ENCODE measurements at places on chromosomes 1 and 21. TPM values are rescaled to one million over a fixed set of nuclear protein-coding genes. Genes with fewer than 3 reads are reported as not detected.

FMO5 gene
- 0.73 TPM for total RNA-seq

CLCA1 gene
- not detected for total RNA-seq

MYOG gene
- total RNA-seq = not detected

TENT5C gene
- 66.1 TPM for total RNA-seq

CRB1 gene
- not detected for total RNA-seq

EDEM3 gene
- 39.3 TPM for total RNA-seq

ADCY10 gene
- 0.05 TPM for total RNA-seq

DNA sequence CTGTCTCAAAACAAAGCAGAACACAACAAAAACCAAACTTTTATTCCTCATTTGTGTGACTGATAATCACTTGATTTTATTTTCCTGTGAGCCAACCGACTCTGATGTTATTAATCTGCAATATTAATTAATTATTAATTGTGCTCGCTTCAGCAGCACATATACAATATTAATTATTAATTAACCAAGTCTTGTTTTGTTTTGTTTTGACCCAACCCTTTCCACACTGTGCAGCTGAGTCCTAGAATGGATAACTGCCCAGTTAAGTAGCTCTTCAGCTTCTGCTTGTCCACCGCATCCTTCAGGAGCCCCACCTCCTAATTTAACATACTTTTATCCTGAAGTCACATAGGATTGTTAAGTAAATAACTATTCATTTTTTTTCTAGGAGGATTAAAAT lies 47.4 kb upstream of the EXO1 start:
- no peaks in the 10 kb centered on the region for H3K36me3 ChIP-seq
- no peak for DNase-seq
- H3K4me3 ChIP-seq = no peak overlapping the region
- no peak overlapping the region for H3K27ac ChIP-seq

GRCh38 chr1:31679676-31680230 lies 24.1 kb downstream of the COL16A1 start:
- no peak overlapping the region for H3K27ac ChIP-seq
- no peaks in the 10 kb centered on the region for H3K36me3 ChIP-seq
- no peak for DNase-seq
- peaks cover 16% of the 10 kb centered on the region for H3K27me3 ChIP-seq
- H3K4me3 ChIP-seq = no peak overlapping the region

- no peak for DNase-seq
- peaks cover 10% of the 10 kb centered on the region for H3K4me1 ChIP-seq
- no peak overlapping the region for H3K4me3 ChIP-seq
- H3K27me3 ChIP-seq = peaks cover 2% of the 10 kb centered on the region
Measured at GRCh38 chr1:24765308-24765988, 20.2 kb downstream of the CLIC4 start.

DNA sequence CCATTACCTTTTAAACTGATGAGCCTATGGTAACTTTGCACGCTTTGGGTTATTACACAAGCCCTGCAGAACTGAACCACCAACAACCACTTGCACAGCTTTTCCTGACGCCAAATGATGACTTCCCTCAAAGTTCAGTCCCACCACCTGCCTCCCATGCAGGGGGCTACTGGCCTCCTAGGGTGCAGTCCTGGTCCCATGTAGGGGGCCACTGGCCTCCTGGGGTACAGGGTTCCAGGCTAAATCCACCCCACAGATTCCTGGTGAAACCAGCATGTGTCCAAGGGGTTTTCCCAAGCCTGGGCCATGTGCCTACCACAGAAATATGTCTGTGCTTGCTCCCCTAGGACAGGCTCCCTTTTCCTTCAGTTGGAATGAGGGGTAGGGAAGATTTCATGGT lies 73.4 kb upstream of the ZNF678 start:
- H3K27me3 ChIP-seq = peaks cover 2% of the 10 kb centered on the region

- no peaks in the 10 kb centered on the region for H3K27me3 ChIP-seq
- H3K4me3 ChIP-seq = no peak overlapping the region
- peaks cover 16% of the 10 kb centered on the region for H3K4me1 ChIP-seq
- H3K27ac ChIP-seq = no peak overlapping the region
- peak; percentile 46 for DNase-seq
- H3K36me3 ChIP-seq = peaks cover 15% of the 10 kb centered on the region
Measured at GRCh38 chr21:36422279-36423098, 37.3 kb downstream of the CHAF1B start.

GRCh38 chr1:244680667-244681066 lies 27.7 kb downstream of the DESI2 start:
- no peak overlapping the region for H3K4me3 ChIP-seq
- no peak overlapping the region for H3K27ac ChIP-seq
- H3K4me1 ChIP-seq = peaks cover 5% of the 10 kb centered on the region
- H3K27me3 ChIP-seq = no peaks in the 10 kb centered on the region
- H3K36me3 ChIP-seq = peaks cover 27% of the 10 kb centered on the region

DNA sequence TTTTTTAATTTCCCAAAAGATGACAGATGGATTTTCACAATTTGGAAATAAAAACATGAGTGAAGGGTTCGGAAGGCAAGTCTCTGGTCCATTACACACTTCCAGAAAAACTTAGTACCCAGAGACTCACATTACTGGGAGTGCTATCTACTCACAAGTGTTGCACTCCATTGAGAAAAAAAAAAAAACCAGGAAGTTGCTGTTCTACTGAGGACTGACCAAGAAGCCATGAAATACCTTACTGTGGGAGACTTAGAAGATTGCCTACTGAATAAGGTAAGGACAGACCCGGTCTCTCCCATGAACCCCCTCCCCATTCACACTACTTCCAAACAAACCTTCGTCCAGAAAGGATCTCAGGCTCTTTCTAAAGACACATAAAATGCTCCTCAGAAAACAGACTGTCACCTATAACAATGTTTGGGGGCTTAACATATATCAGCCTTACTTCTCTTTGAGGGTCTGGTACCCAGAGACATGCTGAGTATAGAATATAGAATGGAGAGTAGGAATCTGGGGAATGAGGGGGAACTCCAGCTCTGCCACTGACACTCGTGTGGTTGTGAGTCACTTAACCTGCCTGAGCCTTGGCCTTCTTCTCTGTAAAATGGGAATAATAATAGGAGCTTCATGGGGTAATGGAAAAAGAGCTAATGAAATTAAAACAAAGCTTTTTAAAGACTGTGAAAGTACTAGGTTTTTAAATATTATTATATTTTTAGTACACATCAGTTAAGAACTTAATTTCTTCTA lies 1.4 kb downstream of the MAB21L3 start:
- H3K4me3 ChIP-seq = no peak overlapping the region
- H3K27ac ChIP-seq = no peak overlapping the region
- peaks cover 18% of the 10 kb centered on the region for H3K27me3 ChIP-seq
- H3K36me3 ChIP-seq = no peaks in the 10 kb centered on the region

DNA sequence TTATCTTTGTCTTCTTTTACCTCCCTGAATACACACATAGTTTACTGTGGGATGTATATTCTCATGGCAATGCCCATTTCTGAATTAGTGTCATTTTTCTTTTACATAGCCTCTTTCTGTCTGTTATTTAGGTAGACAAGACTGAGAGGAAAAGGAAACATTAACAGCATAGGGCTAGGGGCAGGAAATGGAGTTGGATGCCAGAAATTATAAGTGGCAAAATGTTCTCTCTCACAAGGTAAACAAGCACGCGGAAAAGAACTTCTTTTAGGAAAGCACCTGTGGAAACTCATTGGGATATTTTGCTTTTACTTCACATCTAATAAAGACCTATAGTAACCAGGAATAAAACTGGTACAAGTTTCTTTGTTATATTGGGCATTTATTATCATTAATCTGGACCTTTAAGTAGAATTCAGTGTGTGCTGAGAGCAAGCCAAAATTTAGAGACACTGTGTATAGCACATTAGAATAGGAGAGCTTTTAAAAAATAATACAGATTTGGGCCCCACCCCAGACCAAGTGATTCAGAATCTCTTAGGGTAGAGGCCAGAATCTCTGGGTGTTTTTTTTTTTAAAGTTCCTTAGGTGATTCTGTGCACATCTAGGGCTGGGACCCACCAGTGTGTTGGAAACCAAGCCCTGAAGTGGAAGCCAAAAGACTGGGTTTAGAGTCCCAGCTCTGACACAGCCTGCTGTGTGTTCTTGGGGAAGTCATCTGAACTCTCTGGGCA lies 32.7 kb downstream of the S100A10 start:
- no peak overlapping the region for H3K4me3 ChIP-seq
- H3K36me3 ChIP-seq = no peaks in the 10 kb centered on the region
- no peaks in the 10 kb centered on the region for H3K27me3 ChIP-seq
- H3K27ac ChIP-seq = no peak overlapping the region
- peaks cover 6% of the 10 kb centered on the region for H3K4me1 ChIP-seq

DNA sequence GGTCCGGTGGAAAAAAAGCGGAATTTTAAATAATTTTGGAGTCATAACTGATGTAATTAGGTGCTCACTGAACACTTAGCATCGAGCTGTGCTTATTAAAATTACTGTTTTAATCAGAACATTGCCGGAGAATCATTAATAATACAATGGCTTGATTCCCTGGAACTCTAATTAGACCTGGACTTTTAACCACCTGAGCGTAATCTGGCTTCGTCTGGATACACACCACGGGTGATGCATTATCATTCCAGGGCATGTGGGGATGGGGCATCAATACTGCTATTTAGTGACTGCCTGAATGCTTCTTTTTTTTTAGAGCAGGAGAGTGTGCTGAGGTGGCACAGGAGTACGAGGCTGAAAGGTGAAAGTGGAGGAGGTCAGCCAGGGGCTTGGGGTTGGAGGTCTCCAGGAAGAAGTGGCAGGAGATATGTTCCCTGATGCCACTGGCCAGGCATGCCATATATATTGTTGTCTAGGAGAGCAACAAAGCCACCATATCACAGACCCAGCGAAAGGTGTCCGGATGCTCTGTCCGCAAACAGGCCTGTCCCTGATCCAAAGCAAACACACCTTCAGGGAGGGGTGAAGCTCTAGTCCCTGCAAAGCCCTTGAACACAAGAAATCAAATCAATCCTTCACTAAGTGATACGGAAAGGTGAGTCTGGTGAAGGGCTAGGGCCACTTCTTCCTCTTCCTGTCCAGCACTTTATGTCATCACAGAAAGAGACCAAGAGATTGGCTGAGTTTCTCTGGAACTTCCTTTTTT lies 125.2 kb downstream of the PLXNA2 start:
- H3K4me3 ChIP-seq = no peak overlapping the region
- no peak for DNase-seq
- no peaks in the 10 kb centered on the region for H3K36me3 ChIP-seq
- H3K4me1 ChIP-seq = no peaks in the 10 kb centered on the region
- no peak overlapping the region for H3K27ac ChIP-seq

- no peaks in the 10 kb centered on the region for H3K4me1 ChIP-seq
- H3K27me3 ChIP-seq = peaks cover 7% of the 10 kb centered on the region
- H3K4me3 ChIP-seq = no peak overlapping the region
- no peak overlapping the region for H3K27ac ChIP-seq
- no peak for DNase-seq
Measured at GRCh38 chr1:84012018-84012417, 13.1 kb upstream of the TTLL7 start.

DNA sequence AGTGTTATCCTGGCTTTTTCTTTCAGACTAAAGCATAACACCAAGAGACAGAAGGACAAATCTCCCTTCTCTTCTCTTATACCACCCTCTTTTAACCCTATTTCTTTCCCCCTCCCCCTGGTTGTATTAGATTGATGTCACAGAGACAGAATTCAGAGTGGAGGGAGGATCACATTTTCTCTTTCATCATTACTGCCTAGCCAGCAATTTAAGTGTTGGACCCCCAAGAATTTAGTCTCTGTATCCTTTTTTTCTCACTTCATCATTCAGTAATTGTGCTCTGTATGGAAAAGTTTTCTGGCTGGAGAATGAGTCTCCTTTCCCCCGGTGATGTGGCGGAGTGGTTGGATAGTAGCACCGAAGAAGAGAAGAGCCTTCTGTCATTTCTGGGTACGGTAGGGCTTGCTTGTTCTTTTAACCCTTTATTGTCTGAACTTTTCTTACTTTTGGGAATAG lies 124.8 kb downstream of the CLEC20A start:
- H3K4me1 ChIP-seq = no peaks in the 10 kb centered on the region
- no peaks in the 10 kb centered on the region for H3K27me3 ChIP-seq
- no peak overlapping the region for H3K4me3 ChIP-seq
- no peaks in the 10 kb centered on the region for H3K36me3 ChIP-seq
- H3K27ac ChIP-seq = no peak overlapping the region

All from activated CD4-positive, alpha-beta memory T cell treated with anti-CD3 and anti-CD28 coated beads, Interleukin-2, amount 10 ng/mL, durations not matched to agents 7 days and 5 days (primary cell).